ENCODE measurements at places on chromosomes 2 and 18. TPM values are rescaled to one million over a fixed set of nuclear protein-coding genes. Genes with fewer than 3 reads are reported as not detected.

Gene SIX3
- total RNA-seq: 0.08 TPM

Gene DNAJC5G
- total RNA-seq: not detected

DNA sequence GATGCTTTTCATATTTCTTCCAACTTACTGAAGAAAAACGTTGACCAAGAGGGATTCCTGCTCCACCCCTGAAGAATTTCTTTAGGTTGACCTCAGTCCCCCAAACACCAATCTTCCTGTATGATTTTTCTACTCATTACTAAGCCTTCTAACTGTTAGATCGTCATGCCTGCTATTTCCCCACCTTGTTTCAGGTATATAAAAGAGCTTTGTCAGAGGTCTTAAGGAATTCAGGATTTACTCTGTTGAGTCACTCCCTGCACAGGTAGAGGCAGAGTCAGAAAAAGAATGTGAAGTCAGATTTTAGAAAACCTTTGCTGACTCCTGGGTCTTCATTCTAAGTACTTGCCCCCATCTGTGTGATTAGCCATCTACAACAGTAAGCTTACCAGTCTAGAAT lies 83.8 kb upstream of the NOSTRIN start:
- H3K4me3 ChIP-seq: no peak overlapping the region
- no peak overlapping the region for H3K27ac ChIP-seq
- peaks cover 22% of the 10 kb centered on the region for H3K4me1 ChIP-seq
- H3K36me3 ChIP-seq: peaks cover 5% of the 10 kb centered on the region
- no peaks in the 10 kb centered on the region for H3K27me3 ChIP-seq
- no peak for DNase-seq

DNA sequence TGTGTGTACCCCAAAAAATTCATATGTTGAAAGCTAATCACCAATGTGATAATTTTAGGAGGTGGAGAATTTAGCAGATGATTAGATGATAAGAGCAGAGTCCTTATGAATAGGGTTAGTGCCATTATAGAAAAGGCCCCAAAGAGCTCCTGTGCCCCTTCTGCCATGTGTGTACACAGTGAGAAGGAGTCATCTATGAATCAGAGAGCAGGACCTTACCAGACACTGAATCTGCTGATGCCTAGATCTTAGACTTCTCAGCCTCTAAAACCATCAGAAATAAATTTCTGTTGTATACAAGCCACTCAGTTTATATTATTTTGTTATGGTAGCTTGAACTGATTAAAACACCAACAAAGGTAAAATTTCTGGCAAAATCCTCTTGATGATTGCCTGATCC lies 560.0 kb upstream of the CDH2 start:
- no peak for DNase-seq
- no peaks in the 10 kb centered on the region for H3K4me1 ChIP-seq
- H3K27me3 ChIP-seq: no peaks in the 10 kb centered on the region
- H3K27ac ChIP-seq: no peak overlapping the region

Gene CCDC178
- not detected for total RNA-seq

DNA sequence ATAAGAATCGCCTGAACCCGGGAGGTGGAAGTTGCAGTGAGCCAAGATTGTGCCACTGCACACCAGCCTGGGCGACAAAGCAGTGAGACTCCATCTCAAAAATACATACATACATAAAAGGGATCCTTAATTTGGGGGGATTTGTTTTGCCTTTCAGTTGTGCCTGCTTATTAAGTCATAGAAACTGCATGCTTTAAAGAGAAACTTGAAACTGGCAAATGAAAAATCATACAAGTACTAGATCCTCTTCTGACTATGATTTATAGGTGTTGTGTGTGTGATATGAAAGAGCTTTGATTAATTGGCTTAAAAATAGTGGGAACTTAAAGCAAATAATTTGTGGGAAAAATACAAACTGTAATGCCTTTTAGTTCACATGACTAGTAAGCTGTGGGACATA lies 963.7 kb downstream of the CNTNAP5 start:
- DNase-seq: no peak
- no peak overlapping the region for H3K27ac ChIP-seq
- no peaks in the 10 kb centered on the region for H3K27me3 ChIP-seq

Gene ASB18
- total RNA-seq: not detected

DNA sequence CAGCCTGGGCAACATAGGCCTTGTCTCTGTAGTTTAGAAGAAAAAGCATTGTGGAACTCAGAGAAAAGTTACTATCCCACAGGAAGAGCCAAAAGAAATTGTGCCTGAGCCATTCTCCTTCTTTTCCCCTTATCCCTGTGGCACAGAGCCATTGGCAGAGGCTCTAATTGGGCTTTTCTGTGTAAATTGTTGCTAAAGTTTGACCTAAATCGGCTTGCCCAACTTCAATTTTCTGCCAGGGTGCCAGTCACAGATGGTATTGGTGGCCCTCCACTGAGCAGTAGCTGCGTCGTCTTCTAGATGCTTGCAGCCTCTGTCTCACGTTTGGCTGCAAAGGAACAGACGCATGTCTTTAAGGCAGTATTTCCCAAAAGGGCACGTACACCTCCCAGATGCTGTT lies 30.3 kb downstream of the ZNF532 start:
- no peak overlapping the region for H3K27ac ChIP-seq
- no peak overlapping the region for H3K4me3 ChIP-seq
- no peaks in the 10 kb centered on the region for H3K27me3 ChIP-seq
- H3K36me3 ChIP-seq: no peaks in the 10 kb centered on the region
- H3K4me1 ChIP-seq: peaks cover 13% of the 10 kb centered on the region

DNA sequence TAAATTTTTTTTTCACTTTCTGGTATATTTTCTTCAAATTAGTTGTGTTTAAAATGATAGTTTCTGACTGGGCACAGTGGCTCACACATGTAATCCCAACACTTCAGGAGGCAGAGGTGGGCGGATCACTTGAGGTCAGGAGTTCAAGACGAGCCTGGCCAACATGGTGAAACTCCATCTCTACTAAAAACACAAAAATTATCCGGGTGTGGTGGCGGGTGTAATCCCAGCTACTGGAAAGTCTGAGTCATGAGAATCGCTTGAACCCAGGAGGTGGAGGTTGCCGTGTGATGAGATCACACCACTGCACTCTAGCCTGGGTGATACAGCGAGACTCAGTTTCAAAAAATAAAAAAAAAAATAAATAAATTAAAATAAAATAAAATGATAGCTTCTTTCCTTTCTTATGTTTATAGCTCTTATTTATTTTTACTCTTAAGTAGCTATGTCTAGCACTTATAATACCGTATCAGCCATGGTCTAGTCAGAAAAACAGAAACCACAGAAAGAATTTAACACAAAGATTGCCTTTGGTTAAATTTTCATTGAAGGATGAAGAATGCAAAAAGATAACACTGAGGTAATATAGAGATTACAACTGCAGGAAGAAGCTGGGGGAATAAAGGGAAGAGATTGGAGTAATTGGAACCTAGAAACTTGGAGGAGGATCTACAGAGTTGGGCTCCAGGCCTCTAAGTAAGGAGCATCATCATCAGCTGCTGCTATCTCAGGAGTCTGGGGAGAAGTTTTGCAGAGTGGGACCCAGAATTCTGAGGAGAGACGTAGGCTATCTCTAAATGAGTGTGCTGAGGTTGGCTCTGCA lies 54.7 kb upstream of the MBOAT2 start:
- no peaks in the 10 kb centered on the region for H3K36me3 ChIP-seq
- H3K27ac ChIP-seq: no peak overlapping the region
- H3K4me1 ChIP-seq: peaks cover 8% of the 10 kb centered on the region
- DNase-seq: no peak
- H3K4me3 ChIP-seq: no peak overlapping the region

Gene UGT1A1
- total RNA-seq: not detected

Measured in activated CD4-positive, alpha-beta memory T cell treated with anti-CD3 and anti-CD28 coated beads, Interleukin-2, amount 10 ng/mL, durations not matched to agents 7 days and 5 days (primary cell).